ENCODE measurements at places on chromosomes 16 and 17. TPM values are rescaled to one million over a fixed set of nuclear protein-coding genes. Genes with fewer than 3 reads are reported as not detected.
A peak's percentile ranks its signal among the peaks of the same experiment; 100 is the strongest.

GRCh38 chr17:47726796-47727703 is 6.0 kb upstream of the TBX21 start:
- peaks cover 6% of the 10 kb centered on the region for H3K27me3 ChIP-seq
- H3K27ac ChIP-seq: no peak overlapping the region
- no peak overlapping the region for H3K4me3 ChIP-seq
- H3K4me1 ChIP-seq: no peaks in the 10 kb centered on the region

DNA sequence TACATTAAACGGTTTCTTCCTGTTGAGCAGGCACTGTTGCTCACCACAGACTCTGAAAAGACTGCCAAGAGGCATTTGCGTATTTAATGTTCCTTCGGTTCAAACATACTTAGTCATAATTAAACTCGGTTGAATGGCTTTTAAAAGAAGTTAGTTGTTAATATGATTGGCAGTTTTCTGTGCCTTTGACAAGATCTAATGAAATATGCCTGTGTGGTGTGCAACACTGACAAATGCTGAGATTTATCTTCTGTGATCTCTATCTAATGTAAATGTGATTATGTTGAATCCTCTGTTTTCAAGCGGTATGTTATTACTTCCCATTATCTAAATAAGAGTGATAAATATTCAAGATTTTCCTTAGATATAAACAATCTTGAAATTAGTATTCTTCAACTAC is 1046.6 kb downstream of the CDH8 start:
- no peaks in the 10 kb centered on the region for H3K36me3 ChIP-seq
- H3K27me3 ChIP-seq: no peaks in the 10 kb centered on the region

The SGSM2 gene
- total RNA-seq: 9.5 TPM

DNA sequence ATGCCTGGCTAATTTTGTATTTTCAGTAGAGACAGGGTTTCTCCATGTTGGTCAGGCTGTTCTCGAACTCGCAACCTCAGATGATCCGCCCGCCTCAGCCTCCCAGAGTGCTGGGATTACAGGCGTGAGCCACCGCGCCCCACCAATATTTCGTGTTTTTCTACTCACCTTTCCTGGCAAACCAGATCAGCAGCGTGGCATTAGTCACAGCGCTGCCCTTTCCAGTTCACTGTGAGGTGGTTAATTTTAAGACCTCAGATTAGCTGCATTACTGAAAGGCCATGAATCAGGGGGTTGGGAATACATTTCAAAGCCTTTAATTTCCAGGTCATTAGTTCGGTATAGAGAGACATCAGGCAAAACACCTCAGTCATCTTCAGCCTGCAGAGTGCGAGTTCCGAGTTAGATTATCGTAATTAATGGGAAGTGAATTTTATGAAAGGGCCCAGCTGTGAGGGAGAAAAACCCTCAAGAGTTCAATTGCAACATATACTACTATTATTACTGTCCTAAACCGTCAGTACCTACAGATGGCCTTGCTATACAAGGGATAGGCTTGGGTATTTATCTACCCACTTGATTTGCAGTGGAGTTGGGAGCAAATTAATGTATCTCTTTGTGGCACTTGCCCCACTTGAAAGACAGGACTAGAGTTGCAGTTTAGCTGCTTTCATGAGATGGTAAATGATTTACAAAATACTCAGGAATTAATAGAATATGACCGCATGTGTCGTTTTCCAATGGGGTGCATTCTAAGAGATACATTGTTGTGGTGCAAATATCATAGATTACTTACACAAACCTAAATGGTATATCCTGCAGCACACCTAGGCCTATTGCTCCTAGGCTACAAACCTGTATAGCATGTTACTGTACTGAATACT is 2.1 kb upstream of the USP32 start:
- H3K4me1 ChIP-seq: no peaks in the 10 kb centered on the region
- H3K36me3 ChIP-seq: no peaks in the 10 kb centered on the region
- no peak overlapping the region for H3K4me3 ChIP-seq
- no peak overlapping the region for H3K27ac ChIP-seq

The KLHL10 gene
- total RNA-seq: not detected

- H3K4me1 ChIP-seq: no peaks in the 10 kb centered on the region
- H3K4me3 ChIP-seq: no peak overlapping the region
- H3K27ac ChIP-seq: no peak overlapping the region
- DNase-seq: no peak
- no peaks in the 10 kb centered on the region for H3K36me3 ChIP-seq
Measured at GRCh38 chr17:63950940-63951907, 19.1 kb upstream of the CD79B start.

GRCh38 chr17:32831223-32831622 is 45.7 kb downstream of the MYO1D start:
- DNase-seq: no peak
- no peak overlapping the region for H3K27ac ChIP-seq
- H3K4me3 ChIP-seq: no peak overlapping the region
- H3K36me3 ChIP-seq: no peaks in the 10 kb centered on the region
- H3K27me3 ChIP-seq: no peaks in the 10 kb centered on the region

GRCh38 chr16:4450931-4451519 is 23.4 kb downstream of the NMRAL1 start:
- no peak for DNase-seq
- H3K4me1 ChIP-seq: no peaks in the 10 kb centered on the region
- H3K4me3 ChIP-seq: no peak overlapping the region
- H3K27ac ChIP-seq: no peak overlapping the region

DNA sequence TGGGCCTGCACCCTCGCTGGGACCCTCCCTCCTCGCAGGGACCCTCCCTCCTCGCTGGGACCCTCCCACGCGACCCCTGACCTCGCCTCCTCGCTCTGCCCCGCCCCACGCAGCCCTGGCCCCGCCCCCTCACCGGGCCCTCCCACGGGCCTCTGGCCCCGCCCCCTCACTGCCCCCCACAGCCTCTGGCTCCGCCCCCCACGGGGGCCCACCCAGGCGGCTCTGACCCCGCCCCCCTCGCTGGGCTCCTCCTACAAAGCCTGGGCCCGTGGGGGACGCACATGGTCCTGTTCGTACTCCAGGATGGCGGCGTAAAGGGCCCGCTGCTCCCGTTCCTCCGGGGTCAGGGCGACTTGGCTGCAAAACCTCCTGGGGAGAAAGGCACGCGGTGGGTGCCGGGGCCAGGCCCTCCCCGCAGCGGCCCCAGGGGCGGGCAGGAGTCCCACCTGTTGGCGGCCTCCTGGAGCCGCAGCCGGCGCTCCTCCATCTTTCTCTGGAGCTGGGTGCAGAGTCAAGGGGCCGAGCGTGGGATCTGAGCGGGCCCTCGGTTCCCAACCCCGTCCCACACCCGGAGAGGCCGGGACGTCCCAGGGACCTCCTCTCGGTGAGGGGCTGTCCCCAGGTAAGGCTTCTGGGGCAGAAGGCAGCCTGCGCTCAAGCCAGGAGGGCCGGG is 9.0 kb downstream of the VPS9D1 start:
- H3K4me1 ChIP-seq: no peaks in the 10 kb centered on the region
- H3K27ac ChIP-seq: no peak overlapping the region
- no peak for DNase-seq
- no peaks in the 10 kb centered on the region for H3K27me3 ChIP-seq
- no peak overlapping the region for H3K4me3 ChIP-seq

DNA sequence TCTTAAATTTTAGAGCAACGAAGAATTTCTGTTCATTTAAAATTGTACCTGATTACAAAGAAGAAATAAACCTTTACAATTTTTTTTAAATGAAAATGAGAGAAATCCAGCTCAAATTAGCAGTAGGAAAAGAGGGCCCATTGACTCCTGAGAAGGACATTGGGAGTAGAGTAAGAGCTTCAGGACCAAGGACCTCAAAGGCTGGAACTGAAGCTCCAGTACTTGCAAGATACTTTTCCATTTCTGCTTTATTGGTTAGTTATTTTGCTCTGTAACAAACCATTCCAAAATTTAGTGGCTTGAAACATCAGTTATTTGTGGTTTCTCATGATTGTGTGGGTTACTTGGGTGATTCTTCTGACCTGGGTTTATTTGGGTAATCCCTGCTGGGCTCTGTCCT is 165.9 kb downstream of the PRKCB start:
- H3K4me3 ChIP-seq: no peak overlapping the region
- no peak for DNase-seq
- H3K27ac ChIP-seq: no peak overlapping the region
- no peaks in the 10 kb centered on the region for H3K27me3 ChIP-seq
- no peaks in the 10 kb centered on the region for H3K4me1 ChIP-seq

DNA sequence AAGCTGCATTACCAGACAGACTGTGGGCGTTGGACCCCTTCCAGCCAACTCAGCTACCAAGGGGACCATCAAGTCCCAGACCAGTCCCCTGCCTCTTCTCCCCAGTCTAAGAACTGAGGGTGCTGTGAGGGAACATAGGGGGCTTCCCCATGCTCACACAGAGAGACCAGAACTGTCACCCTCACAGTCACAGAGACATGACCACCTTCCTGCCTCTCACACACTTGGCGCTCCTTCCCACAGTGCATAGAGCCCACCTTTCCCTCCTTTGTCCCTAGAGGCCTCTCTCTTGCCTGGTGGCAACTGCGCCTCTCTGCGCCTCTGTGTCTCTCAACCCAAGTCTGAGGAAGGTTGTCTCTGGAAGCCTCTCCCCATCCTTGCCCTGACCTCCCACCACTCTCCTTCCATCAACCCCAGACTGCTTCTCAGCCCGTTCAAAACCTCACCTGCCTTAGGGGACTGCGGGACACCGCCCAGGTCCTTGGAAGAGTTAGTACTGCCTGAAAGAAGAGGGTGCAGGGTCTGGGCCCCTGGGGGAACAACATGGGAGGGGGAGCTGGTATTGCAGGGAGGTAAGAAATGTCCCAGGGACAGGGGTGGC is 6.1 kb upstream of the LHX1 start:
- H3K27me3 ChIP-seq: peaks cover 13% of the 10 kb centered on the region
- H3K4me3 ChIP-seq: no peak overlapping the region
- no peak for DNase-seq
- no peaks in the 10 kb centered on the region for H3K36me3 ChIP-seq

DNA sequence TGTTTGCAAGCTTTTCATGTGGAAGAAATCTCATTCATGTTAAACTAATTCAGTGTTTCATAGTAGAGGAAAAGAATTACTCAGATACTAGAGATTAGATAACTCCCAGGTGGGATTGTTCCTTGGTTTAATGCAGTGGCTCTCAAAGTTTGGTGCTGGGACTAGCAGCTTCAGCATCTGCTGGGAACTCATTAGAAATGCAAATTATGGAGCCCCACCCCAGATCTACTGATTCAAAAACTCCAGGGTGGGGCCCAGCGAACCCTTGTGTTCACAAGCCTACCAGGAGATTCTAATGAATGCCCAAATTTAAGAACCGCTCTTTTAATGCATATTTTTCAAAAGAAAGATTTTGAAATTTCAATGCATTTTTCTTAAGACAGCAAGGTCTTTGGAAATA is 253.4 kb upstream of the CNTNAP4 start:
- H3K4me3 ChIP-seq: no peak overlapping the region
- H3K4me1 ChIP-seq: no peaks in the 10 kb centered on the region
- H3K27ac ChIP-seq: no peak overlapping the region
- no peaks in the 10 kb centered on the region for H3K36me3 ChIP-seq
- no peaks in the 10 kb centered on the region for H3K27me3 ChIP-seq

The INTS2 gene
- total RNA-seq: 6.5 TPM

DNA sequence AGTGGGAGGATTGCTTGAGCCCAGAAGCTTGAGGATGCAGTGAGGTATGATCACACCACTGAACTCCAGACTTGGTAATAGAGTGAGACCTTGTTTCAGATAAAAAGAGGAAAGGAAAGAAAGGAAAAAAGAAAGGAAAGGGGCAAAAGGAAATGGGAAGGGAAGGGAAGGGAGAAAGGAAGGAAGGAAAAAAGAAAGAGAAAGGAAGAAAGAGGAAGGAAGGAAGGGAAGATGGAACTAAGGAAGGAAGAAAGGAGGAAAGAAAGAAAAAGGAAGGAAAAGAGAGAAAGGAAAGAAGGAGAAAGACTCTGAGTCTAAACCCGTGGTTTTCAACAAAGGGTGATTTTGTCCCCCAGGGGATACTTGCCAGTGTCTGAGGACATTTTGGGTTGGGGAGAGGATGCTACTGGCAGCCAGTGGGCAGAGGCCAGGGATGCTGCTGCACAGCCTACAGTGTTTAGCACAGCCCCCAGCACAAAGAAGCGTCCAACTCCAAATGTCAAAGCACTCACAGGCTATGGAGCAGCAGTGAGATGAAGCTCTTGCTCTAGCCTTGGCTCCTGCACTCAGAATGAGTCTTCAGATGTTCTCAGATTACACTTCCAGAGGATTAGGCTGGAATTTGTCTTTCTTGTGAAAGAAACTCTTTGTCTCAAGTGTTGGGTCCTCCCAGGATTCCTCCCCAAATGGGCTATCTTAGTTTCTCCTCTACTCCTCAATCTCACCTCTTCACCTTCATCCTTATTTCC is 64.2 kb downstream of the BMERB1 start:
- H3K4me1 ChIP-seq: no peaks in the 10 kb centered on the region
- H3K36me3 ChIP-seq: no peaks in the 10 kb centered on the region
- DNase-seq: no peak
- H3K4me3 ChIP-seq: no peak overlapping the region
- no peak overlapping the region for H3K27ac ChIP-seq

DNA sequence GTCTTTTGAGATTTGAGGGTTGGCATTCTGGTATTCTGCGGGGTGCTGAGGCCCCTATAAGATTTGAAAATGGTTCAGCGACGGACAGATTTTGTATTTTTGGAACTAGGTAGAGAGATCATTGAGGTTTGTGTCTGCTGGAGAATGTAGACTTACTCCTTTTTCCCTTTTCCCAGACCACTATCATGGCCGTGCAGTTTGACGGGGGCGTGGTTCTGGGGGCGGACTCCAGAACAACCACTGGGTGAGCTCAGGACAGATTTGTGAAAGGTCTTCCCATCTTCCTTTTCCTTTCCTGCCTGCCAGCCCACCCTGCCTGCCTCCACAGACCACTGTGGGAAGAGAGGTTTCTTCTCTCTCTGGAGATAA is 572 bp downstream of the PSMB6 start:
- H3K27ac ChIP-seq: peak overlapping the region; percentile 49
- no peaks in the 10 kb centered on the region for H3K4me1 ChIP-seq
- DNase-seq: no peak
- no peaks in the 10 kb centered on the region for H3K36me3 ChIP-seq

DNA sequence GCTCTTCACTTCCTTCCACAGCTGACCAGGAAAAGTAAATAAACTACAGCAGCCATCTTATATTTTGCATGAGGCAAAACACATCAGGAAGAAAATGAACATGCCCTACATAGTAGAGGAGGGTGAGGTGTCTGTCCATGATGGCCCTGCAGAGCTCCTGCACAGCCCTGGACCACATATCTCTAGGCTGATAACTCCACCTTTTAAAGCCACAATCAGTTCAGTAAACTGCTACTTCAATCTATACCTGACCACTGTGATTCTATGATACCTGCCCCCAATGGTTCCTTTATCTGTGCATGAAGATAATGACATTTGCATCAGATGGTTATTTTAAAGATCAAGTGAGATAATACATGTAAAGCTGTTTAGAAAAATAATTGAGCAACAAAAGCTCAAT is 82.2 kb downstream of the HELZ start:
- no peak for DNase-seq
- no peaks in the 10 kb centered on the region for H3K4me1 ChIP-seq
- no peaks in the 10 kb centered on the region for H3K27me3 ChIP-seq
- H3K36me3 ChIP-seq: peaks cover 2% of the 10 kb centered on the region

- H3K36me3 ChIP-seq: no peaks in the 10 kb centered on the region
- peak; percentile 80 for DNase-seq
- no peak overlapping the region for H3K27ac ChIP-seq
- H3K27me3 ChIP-seq: no peaks in the 10 kb centered on the region
- H3K4me3 ChIP-seq: no peak overlapping the region
- H3K4me1 ChIP-seq: no peaks in the 10 kb centered on the region
Measured at GRCh38 chr17:78112518-78113471, 15.8 kb downstream of the TMC6 start.

All from right lobe of liver (tissue), 6 donors.